SJCRH30 (cell line): ENCODE measurements at places on chromosomes 1 and 21. TPM values are rescaled to one million over a fixed set of nuclear protein-coding genes. Genes with fewer than 3 reads are reported as not detected.

- no peaks in the 10 kb centered on the region for H3K27me3 ChIP-seq
- no peak overlapping the region for H3K27ac ChIP-seq
- H3K4me1 ChIP-seq: no peaks in the 10 kb centered on the region
- no peak overlapping the region for H3K4me3 ChIP-seq
- peak; percentile 60 for DNase-seq
Measured at GRCh38 chr1:67211589-67212563, 45.6 kb downstream of the IL23R start.

DNA sequence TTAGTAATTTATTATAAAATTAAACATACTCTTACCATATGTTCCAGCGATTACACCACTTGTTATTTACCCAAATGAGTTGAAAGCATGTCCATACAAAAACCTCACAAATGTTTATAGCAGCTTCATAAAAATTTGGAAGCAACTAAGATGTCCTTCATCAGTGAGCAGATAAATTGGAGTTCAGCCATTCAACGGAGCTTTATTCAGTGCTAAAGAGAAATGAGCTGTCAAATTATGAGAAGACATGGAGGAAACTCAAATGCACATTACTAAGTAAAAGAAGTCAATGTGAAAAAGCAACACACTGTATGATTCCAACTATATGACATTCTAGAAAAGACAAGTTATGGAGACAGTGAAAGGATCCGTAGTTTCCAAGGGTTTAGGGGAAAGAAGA is 606.7 kb upstream of the TMPRSS15 start:
- no peaks in the 10 kb centered on the region for H3K27me3 ChIP-seq
- no peaks in the 10 kb centered on the region for H3K4me1 ChIP-seq
- no peak overlapping the region for H3K27ac ChIP-seq
- H3K36me3 ChIP-seq: no peaks in the 10 kb centered on the region
- H3K4me3 ChIP-seq: no peak overlapping the region

DNA sequence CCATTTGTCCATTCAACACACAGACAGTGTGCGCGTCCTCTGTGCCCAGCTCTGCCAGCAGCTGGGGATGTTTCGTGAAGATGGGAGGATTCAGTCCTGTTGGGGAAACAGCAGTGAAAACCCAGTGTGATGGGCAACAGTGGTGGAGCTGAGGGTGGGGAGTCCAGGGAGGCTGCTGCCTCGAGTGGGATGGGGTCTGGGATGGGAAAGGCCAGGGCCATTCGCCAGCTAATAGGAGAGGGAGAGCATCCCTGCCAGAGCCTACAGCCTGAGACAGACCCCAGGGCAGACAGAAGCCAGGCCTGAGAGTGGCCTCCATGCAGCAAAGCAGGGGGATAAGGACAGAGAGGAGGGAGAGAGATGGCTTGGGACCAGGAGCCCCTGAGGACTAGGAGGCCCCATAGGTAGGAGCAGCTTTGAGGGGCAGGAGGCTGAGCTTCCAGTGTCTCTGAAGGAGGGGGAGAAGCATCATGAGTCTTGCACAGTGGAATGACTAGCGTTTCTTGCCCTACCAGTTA is 252.6 kb downstream of the NPHP4 start:
- no peaks in the 10 kb centered on the region for H3K4me1 ChIP-seq
- DNase-seq: no peak
- H3K36me3 ChIP-seq: no peaks in the 10 kb centered on the region
- H3K4me3 ChIP-seq: no peak overlapping the region
- H3K27me3 ChIP-seq: peaks cover 4% of the 10 kb centered on the region

DNA sequence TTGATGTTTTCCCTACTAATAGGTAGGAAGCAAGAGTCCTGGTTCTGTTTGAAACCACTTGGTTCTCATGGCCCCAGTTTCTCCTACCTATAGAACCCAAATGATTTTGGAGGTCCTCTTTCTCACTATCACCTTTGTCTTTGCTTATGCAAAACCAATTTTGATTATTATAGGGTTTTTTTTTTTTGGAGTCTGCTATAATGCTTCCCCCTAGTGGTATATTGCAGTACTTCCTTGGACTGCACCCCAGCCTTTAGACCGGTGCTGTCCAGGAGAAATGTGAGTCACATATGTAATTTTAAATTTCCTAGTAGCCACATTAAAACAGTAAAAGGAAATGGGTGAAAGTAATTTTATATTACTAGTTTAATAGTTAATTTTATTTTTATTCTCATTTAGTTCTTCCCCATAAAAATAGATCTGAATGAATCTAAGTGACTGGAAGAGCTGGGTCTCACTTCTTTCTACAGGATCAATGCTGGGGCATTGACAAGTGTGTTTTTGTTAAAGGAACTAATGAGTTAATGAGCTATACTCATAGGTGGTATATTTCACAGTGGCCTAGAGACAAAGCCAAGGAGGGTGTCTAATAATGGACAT is 10.6 kb downstream of the FCMR start:
- no peak overlapping the region for H3K4me3 ChIP-seq
- H3K27me3 ChIP-seq: peaks cover 14% of the 10 kb centered on the region
- no peaks in the 10 kb centered on the region for H3K4me1 ChIP-seq
- no peak overlapping the region for H3K27ac ChIP-seq
- DNase-seq: peak; percentile 69

GRCh38 chr1:145695821-145696629 is 11.1 kb downstream of the PDZK1 start:
- H3K4me1 ChIP-seq: peaks cover 28% of the 10 kb centered on the region
- no peaks in the 10 kb centered on the region for H3K36me3 ChIP-seq
- H3K27me3 ChIP-seq: no peaks in the 10 kb centered on the region

TDRD10 gene
- total RNA-seq: not detected in 2 replicates

TCP10L gene
- not detected in 2 replicates for total RNA-seq

HDGF gene
- 276 and 278 TPM in 2 replicates for total RNA-seq

LRRC38 gene
- total RNA-seq: not detected in 2 replicates

CCDC17 gene
- 0.46 and 1.3 TPM in 2 replicates for total RNA-seq

NTMT2 gene
- not detected in 2 replicates for total RNA-seq
